Cortex of kidney (tissue), 1 donor: ENCODE measurements at places on chromosomes 4 and X.

DNA sequence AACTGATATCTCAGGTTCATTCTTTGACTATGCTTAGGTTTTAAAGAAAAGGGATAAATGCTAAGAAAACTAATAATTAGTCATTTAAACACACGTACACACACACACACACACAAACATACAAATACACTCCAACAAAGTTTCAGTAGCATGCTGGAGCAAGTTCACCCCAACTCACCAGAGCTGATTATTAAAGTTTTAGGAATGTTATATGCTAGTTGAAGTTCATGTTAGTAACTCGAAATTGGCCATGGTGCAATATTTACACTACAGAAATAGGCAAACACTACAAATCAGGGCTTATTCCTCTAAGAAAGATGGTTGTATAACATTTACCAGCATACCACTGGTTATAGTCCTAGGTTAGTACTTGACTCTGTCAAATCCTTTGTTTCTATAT, 384.0 kb upstream of the DIPK2B start:
- DNase-seq: no peak

DNA sequence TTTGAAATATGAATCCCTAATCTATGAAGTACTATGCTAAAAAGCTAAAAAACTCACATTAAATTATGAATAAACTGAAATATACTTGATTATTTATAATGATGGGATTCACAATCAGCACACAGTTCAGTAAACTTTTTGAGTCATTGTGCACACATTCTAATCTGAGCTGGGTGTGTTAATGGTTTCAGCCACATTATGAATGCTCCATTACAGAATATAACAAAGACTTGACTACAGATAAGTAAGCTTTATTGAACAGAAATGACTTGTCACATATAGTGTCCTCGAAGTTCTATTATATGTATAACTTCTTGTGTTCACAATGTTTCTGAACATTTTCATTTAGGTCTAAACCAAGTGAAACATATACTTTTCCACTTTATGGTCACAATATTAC, 1649.9 kb upstream of the IGFBP7 start:
- DNase-seq: no peak

- DNase-seq: no peak
Measured at GRCh38 chr4:95272797-95273196, 276.0 kb downstream of the UNC5C start.

GRCh38 chr4:126627255-126627654, 1005.5 kb upstream of the INTU start:
- no peak for DNase-seq

GRCh38 chrX:13689741-13690211, 848 bp downstream of the RAB9A start:
- DNase-seq: no peak

DNA sequence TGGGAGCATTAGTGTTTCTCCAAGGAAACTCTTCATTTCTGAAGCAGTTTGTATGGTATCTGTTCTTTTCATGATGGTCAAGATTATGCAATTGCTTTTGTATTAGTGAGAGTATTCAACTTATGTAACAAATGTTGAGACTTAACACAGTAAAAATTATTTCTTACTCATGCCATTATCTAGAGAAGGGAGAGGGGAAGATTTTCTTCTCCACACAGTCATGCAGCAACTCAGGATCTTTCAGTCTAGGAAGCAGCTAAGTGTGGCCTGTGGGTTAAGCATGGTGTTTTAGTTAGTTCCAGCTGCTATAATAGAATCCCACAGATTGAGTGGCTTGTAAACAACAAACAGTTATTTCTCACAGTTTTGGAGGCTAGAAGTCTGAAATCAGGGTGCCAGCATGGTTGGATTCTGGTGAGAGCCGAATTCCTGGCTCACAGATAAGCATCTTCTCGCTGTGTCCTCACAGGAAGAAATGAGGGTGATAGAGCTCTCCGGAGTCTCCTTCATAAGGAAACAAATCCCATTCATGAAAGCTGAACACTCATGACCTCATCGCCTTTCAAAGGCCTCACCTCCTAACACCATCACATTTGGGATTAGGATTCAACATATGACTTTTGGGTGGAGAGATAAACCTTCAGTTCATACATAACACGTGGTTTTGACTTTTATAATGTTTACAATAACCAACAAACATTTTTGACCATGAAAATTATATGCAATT, 101.2 kb downstream of the FRMPD4 start:
- DNase-seq: no peak

DNA sequence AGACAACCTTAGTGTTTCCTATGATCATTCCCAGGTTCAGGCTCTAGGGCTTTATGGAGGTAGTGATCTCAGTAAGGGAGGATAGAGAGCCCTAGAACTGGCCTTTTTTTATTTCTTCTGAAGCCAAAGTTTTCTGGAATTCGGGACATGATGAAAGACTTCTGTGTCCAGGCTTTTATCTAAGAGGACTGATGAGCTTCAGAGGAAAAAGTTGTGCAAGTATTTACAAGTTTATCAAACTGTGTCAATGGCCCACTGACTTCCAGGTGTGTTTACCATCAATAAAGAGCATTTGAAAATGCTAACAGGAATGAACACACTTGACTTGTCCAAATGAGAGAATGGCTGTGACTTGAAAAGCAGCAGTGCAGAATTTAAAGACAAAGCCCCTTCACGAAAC, 254.6 kb downstream of the DCTD start:
- no peak for DNase-seq

GRCh38 chr4:74983253-74983635, 50.3 kb downstream of the PARM1 start:
- DNase-seq: no peak

DNA sequence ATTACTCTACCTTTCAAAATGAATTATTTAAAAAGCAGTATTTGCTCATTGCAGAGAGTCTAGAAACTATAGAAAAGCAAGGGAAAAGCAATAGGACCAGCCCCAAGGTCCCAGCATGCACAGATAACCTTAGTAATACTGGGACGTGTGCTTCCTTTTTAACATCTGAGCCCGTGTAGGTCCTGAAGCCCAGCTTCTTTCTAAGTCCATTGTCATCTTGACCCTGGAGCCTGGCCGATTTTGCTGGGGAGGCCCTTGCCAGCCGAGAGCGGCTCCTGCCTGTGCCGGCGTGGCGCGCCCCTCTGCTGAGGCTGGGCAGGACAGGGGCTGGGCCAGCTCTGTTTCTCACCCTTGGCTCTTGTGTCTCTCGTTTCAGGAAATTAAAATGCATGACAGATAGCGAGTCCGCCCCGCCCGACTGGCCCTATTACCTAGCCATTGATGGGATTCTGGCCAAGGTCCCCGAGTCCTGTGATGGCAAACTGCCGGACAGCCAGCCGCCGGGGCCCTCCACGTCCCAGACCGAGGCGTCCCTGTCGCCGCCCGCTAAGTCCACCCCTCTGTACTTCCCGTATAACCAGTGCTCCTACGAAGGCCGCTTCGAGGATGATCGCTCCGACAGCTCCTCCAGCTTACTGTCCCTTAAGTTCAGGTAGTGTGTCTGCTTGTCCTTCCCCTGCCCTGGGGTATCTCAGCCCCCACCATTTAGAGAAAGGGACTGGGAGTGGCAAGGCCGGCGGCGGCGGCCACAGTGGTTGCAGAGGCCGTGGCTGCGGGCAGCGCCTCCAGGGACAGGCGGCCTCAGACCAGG, 4.1 kb downstream of the MSANTD1 start:
- DNase-seq: no peak

- no peak for DNase-seq
Measured at GRCh38 chr4:168871632-168872031, 138.4 kb downstream of the CBR4 start.
